ENCODE measurements at places on chromosomes 1 and 21.

- no peak for DNase-seq
These were observed 132.9 kb downstream of the ZC3H11B start for GRCh38 chr1:219480011-219480410.

- DNase-seq = no peak
These were observed 53.2 kb downstream of the PTPRU start for GRCh38 chr1:29289493-29289892.

GRCh38 chr1:42381280-42381673 is 685 bp downstream of the RIMKLA start:
- DNase-seq = no peak

- DNase-seq = no peak
These were observed 185.9 kb downstream of the COQ8A start for GRCh38 chr1:227125929-227126545.

DNA sequence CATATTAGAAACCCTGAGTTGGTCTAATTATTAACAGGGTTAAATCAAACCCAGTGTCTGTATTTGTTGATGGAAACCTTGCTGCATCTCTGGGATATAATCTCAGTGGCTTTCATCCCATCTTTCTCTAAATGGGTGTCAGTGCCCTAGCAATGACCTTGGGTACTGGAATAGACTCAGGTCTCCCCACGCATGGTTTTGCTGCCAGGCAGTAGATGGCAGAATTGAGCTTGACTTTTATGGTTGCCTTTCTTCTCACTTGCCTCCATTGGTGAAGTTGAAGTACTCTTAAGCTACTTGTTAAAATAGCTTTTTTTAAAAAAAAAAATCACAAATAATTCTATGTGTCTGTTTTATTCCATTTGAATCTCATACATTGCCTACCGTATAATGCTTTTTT is 81.8 kb upstream of the HMCN1 start:
- no peak for DNase-seq

- DNase-seq = no peak
These were observed 58.9 kb upstream of the CTTNBP2NL start for GRCh38 chr1:112337028-112337531.

- no peak for DNase-seq
These were observed 11.2 kb downstream of the OR2W3 start for GRCh38 chr1:247906504-247907047.

DNA sequence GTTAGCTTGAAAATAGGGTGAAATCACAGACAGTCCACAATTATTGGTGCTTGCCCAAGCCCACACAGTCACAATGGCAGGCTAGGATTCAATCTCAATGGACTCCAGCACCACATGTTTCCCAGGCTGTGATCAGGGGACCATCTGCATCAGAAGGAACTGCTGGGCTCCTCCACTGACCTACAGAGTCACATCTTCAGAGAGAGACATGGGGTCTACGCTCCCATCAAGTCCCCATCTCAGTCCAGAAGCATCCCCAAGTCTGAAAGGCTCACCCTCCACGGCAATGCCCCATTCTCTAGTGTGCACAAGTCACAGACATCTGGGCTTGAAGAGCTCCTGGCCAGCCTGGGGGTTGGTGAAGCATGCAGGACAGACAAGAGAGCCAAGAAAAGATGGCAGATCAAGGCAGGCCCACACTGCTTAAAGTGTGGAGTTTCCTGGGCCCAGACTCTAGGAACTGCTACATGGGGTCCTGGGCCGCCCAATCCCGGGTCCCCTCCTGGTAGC is 262.5 kb downstream of the NPHP4 start:
- no peak for DNase-seq

DNA sequence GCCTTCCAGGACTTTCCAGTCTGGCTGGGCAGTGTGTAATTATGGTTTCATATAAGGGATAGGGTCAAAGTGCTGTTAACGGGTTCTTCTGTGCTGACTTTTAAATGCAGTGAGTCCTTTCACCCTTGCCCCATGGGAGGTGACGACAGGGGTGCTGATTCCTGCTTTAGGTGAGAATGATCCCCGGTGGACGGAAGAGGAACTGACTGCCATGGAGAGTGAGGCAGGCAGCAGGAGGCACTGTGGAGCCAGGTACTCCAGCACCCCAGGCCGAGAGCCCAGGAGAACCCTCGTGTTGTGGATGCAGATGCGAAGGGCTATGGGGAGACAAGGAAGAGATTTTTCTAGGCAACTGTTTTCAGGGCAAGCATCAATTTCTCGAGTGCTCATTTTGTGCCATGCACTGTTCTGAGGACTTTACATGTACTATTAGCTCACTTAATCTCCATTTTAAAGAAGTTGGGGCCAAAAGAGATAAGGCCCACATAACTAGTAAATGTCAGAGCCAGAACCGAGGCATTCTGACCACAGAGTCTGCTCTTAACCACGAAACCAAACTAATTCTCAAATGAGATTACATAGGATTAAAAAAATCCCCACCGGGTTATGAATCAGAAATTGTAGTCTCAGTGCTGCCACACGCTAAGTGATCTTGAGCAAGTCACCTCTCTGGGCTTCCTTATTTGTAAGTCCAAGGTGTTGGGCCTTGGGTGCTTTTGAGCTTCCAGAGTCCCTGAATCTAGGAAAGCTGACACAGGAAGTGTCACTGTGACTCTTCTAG is 28.2 kb downstream of the STPG1 start:
- DNase-seq = no peak

- DNase-seq = no peak
These were observed 876 bp downstream of the ALDH9A1 start for GRCh38 chr1:165697491-165697880.

DNA sequence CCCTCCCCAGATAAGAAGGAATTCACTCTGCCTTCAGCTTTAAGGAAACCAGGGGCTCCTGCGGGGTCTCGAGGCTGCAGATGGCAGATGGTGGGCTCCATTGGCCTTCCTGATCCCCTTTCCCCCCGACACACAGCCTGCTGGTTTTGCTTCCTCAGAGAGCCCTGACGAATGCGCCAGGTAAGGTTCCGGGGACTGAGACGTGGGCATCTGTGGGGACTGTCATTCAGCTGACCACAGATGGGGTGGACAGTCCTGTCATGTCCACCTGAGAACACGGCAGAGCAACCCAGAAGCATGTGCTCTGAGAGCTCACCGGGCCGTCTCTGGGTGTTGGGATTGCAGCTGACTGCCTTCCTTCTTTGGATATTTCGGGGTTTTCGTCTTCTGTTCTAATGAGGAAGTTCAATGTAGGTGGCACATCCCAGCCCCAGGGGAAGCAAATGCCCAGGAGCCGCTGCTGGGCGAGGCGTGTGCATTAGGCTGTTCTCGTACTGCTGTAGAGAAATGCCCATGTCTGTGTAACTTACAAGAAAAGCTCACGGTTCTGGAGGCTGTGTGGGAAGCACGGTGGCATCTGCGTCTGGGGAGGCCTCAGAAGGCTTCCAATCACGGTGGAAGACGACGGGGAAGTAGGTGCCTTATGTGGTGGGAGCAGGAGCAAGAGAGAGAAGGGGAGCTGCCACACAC is 22.6 kb upstream of the TTC34 start:
- no peak for DNase-seq

DNA sequence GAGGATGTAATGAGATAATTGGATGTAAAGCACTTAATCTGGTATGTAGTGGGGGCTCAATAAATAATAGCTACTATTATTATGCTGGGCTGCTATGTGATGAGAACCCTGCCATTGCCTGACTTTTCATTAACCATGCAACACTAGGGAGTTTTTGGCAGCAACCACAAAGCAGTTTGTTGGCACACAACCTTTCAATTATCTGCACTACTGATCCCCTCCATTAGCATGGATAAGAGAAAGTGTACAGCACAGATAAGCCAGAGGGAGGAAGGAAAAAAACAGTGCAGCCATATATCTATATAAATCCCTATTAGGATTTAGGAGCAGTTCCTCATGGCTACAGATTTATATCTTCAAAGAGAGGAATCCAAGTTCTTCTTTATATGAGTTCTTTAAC is 498.5 kb downstream of the NUF2 start:
- DNase-seq = no peak

GRCh38 chr21:33488936-33489335 is 2.6 kb downstream of the DNAJC28 start:
- DNase-seq = no peak

DNA sequence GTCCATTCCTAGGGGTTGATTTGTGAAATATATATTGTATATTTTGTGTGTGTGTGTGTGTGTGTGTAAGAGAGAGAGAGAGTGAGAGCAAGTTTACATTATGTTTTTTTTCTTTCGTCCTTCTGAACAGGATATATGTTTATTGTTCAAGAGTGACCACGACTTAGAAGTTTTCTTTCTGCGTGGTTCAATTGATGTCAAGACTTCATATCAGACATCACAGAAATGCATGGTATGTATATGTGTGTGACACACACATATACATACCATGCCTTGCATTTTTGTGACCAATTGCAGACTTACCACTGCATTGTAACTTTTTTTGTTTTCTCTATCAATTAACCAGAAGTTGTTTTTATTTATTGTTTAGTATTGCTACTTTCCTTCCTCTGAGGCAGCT is 2.5 kb downstream of the RASAL2 start:
- no peak for DNase-seq

- no peak for DNase-seq
These were observed 105.5 kb downstream of the LYPLAL1 start for GRCh38 chr1:219279017-219279770.

DNA sequence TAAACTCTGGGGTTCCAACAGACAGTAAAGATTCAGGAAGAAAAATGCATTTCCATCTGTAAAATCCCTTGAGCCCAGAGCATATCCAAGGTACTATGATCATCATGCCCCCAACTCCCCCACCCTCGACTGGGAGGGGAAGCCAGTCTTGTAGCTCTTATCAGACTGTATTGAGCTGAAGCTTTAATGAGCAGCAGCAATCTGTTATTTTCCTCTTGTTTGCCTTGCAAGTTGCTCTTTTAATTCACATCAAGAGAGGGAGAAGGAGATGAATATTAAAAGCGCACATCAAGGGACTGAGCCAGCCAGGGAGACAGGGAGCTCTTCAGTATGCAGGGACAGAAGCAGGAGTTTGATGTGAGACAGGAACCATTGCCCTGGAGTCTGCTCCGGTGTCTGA is 52.5 kb upstream of the KCNA3 start:
- DNase-seq = no peak

DNA sequence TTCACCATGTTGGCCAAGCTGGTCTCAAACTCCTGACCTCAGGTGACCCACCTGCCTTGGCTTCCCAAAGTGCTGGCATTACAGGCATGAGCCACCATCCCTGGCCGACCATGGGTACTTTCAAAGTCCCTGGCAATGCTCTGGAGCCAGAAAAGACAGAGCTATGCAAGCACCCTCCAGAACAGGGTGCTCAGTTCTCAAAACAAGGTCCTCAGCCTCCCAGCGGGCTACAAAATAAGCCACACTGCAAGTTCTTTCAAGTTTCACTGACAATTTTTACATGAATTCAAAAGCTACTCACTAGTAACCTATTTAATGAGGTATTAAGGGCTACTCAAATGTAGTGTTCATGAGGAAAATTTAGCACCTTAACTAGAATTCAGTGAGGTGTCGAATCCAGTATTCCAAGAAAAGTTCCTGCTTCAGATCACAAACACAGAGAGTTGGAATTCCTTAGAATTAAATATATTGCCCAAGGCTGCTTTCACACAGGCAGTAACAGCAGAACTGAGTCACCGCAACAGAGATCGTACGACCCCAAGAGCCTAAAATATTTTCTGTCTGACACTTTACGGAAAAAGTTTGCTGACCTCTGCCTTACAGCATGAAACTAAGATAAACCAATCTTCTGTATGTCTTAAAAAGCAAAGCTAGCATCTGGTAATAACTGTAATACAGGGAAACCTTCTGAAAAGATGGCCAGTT is 60.7 kb downstream of the HSF2BP start:
- no peak for DNase-seq

DNA sequence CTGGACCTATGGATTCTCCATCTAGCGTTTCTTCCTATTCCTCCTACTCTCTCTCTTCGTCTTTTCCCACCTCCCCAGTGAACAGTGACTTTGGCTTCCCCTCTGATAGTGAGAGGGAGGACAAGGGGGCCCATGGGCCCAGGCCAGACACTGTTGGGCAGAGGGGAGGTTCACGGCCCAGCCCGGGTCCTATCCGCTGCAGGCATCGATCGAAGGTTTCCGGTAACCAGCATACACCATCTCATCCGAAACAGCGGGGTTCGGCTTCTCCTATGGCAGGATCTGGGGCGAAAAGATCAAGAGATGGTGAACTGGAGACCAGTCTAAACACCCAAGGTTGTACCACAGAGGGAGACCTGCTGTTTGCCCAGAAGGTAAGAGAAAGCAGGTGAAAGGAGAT is 906 bp downstream of the CIART start:
- no peak for DNase-seq

All from AG09319 (cell line).